RPMI7951 (cell line): ENCODE measurements at places on chromosomes 3 and 15. TPM values are rescaled to one million over a fixed set of nuclear protein-coding genes. Genes with fewer than 3 reads are reported as not detected.

- no peak for DNase-seq
Measured at GRCh38 chr3:99970198-99970597, 144.1 kb downstream of the FILIP1L start.

DNA sequence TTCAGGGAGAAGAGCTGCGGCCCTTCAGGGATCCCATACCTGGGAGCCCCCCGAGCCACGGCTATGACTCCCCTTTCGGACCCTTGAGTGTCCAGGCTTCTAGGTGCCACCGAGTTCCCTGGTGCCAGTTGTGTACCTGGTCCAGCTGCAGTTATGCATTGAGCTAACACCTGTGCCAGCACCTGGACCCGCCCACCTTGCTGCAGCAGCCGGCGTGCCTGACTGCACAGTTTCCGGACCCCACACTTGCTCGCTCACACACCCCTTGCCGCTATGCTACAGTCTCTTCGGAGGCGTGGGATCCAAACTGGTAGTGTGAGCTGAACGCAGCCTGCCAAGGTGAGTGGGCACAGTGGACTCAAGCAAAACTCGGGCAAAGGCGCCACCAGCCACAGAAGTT is 284.5 kb upstream of the ROBO1 start:
- no peak for DNase-seq

GRCh38 chr3:131795390-131796090 is 239.3 kb downstream of the CPNE4 start:
- DNase-seq: peak; percentile 60

- no peak for DNase-seq
Measured at GRCh38 chr3:151307583-151308488, 8.8 kb downstream of the GPR87 start.

DNA sequence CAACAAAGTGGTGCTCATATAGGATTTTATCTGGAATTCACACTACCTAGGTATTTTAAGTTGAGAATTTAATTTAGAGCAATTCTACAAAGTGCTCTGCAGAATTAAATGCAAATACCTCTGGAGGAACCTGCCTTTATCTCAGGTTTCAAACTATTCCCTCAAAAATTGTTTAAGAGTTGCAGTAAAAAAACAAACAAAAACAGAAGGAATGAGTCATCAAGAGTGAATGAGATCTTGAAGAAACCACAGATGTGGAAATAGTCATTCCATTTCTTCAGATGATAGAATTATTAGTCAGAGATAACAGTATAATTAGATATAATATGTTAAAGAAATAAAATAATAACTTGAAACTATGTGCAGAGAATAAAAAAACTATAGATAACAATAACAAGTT is 80.8 kb upstream of the SCN5A start:
- DNase-seq: peak; percentile 39

DNA sequence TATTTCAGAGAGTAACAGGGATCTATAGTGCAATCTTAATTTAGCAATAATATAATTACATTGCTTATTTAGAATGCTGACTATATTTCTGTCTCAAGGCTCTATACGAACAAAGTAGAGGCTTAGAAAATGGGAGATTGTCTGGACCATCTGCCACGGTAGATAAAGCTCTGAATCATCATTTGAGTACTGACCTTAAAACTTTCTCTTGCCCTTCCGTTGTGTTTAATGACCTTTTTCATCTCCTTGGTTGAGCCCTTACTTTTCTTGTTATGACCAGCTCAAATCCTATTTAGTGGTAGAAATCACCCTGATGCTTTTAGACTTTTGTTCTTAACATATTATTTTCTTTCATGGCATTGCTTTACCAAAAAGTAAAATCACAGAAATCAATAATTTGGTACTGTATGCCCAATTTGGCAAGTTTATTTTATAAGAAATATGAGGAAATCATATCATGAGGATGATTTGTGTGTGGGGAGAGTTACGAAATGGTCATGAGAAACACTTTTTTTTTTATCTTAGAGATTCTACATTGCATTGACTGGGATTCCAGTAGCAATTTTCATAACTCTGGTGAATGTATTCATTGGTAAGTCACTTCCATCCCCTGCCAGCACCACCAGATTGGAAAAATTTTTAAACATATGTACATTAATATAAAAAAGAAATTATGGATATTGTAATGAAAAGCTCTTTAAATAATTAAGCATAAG is 11.0 kb downstream of the NDUFB5 start:
- DNase-seq: peak; percentile 10

GRCh38 chr15:42156243-42156922 is at the start of gene PLA2G4F:
Gene PLA2G4F (minus strand): TSS chr15:42156636. CDS start chr15:42156549, 87 bp downstream.
- no peak for DNase-seq

- peak; percentile 77 for DNase-seq
Measured at GRCh38 chr3:75272691-75273090, 391.4 kb upstream of the FRG2C start.

DNA sequence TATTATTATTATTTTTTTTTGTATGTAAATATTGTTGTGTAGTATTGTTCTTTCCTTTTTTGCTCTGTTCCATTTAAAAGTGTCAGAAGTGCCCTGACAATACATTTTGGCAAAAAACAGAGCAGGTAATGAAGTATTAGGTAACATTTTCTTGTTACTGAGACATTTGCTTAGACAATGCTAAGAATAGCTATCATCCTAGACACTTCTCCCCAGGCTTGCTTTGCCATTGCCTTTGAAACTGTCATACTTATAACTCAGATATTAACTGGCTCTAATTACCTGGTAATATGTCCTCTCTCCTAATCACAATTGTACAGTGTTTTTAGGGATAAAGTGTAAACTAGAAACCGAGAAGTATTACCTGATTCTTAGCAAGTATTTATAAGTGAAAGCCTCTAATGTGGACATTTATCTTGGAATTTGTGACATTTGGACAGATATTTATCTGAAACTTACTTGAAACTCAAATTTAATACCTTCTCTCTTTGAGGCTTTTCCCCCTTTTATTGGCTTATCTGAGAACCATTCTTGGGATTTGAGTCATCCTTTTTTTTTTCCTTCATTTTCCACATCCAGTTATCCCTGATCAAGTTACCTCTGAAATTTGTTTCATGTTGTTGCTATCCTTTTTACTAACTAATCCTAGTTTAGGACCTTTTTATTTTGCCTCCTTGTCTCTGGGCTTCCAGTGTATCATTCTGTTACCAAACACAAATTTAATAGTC is 13.1 kb downstream of the ARIH1 start:
- peak; percentile 9 for DNase-seq

GABRB3 gene
- total RNA-seq: 0.12 TPM in 1 of 2 replicates, not detected in the other

GRCh38 chr3:132037056-132037455 is 2.2 kb upstream of the CPNE4 start:
- no peak for DNase-seq

DNA sequence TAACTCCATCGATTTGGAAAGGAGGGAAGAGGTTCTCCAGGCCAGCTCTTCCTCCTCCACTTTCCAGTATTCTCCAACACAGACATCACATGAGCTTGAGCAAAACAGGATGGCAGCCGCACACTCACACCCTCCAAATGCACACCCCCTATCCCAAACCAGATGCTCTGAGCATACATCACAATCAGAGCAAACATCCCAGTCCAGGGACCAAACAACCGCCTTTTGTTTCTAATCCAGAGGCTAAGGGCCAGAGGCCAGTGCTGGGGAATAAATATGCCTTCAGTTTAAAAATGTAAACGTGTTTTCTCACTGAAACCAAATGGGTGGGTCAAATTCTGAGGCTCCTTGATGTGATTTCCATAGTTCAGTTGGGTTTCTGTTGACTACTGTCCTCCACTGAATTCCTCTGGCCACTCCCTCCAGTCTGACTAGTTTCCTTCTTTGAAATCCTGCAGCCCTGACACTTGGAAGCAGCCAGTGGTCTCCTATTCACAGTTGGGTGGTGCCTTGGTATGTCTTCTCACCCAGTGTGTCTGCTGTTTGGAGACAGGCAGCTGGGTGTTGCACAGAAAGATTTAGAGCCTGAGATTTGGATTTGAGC is 19.2 kb upstream of the MFGE8 start:
- DNase-seq: peak; percentile 56

KCNMB2 gene
- 23.0 and 27.4 TPM in 2 replicates for total RNA-seq

- no peak for DNase-seq
Measured at GRCh38 chr15:90099072-90099867, 3.0 kb downstream of the IDH2 start.

DNA sequence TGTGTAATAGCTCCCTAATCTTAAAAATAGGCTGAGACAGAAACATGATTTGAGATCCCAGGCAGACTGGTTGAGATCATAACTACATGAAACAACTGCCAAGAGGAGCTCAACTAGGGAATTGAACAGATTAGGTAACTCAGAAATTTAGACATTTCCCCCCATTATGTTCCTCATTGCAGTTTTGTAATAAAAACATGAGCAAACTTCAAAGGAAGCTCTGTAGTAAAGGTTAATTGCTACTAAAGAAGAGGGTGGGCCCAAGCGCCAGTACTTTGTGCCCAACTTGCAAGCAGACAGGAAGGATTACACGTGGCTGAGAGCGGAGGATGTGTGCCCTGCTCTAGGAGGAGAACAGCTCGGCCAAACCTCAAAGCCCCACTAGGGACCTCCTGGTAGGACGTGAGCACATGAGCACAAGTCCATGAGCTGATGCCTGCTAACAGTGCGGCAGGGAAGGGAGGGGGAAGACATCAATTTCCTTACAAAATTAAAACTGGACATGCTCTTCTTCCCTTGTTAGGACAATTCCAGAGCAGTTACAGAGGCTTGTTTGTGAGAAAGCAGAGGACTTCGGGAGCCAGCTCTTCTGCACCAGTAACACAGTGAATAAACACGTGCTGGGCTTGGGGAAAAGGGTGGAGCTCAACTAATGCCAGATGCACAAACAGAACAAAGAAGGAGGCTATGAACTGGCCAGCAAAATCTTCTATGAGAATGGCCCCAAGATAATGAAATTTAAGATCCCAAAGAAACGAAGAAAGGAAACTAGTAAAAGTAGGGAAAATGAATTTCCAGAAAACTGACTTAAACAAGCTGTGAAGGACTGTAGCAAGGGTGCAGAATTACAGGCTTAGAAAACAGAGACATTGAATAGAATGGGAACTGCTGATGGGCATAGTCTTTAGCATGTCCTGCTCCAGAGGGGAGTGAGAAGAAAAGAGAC is 275.5 kb downstream of the MECOM start:
- DNase-seq: no peak

CHST14 gene
- total RNA-seq: 27.1 and 29.3 TPM in 2 replicates

CEMIP gene
- 1.1 and 2.6 TPM in 2 replicates for total RNA-seq

GRCh38 chr3:11204697-11205348 is 50.5 kb downstream of the HRH1 start:
- DNase-seq: no peak

DNA sequence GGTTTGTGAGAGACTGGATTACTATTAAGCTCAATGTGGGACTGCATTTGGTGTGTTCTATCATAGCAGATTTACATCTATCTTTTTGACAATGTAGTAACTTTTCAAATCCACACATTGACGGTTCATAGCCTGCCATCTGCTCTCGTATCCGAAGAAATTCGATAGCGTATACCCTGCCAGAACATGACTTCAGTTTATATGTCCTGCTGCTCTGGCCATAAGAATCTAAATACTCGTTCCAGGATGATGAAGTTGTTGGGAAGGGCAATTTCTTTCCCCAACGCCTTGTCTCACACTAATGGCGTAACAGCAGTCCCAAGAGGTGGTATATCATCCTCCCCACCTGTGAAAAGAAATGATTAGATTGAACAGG is 180.0 kb downstream of the LSAMP start:
- DNase-seq: no peak

- no peak for DNase-seq
Measured at GRCh38 chr3:54303517-54304375, 181.4 kb downstream of the CACNA2D3 start.

DNA sequence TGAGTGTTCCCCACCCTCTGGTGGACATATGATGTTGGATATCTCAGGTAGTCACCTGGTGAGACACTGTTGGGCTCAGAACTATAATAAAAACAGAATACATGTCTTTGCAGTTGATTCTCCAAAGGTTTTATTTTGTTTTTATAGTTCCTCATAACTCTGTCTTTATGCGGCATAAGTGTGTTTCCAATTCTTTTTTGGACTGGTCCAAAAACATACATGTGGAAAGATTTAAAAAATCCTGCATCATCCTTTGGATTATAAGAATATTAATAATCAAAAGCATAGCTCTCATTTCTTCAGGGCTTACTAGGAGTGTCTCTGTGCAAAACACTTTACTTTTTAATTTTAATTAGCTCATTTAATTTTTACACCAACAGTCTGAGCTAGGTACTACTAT is 71.0 kb upstream of the ANKRD34C start:
- DNase-seq: no peak

- no peak for DNase-seq
Measured at GRCh38 chr3:106540743-106541142, 671.9 kb upstream of the CBLB start.

GRCh38 chr3:188432802-188433520 is 279.0 kb downstream of the LPP start:
- DNase-seq: no peak

GRCh38 chr3:122697952-122698620 is 17.4 kb downstream of the PARP14 start:
- DNase-seq: peak; percentile 40

PARP15 gene
- total RNA-seq: 0.10 TPM in 1 of 2 replicates, not detected in the other

GP9 gene
- total RNA-seq: not detected in 2 replicates

- no peak for DNase-seq
Measured at GRCh38 chr3:76500746-76501275, 539.1 kb upstream of the ROBO2 start.

GRCh38 chr3:173747427-173747826 is 349.9 kb downstream of the NLGN1 start:
- DNase-seq: no peak

DNA sequence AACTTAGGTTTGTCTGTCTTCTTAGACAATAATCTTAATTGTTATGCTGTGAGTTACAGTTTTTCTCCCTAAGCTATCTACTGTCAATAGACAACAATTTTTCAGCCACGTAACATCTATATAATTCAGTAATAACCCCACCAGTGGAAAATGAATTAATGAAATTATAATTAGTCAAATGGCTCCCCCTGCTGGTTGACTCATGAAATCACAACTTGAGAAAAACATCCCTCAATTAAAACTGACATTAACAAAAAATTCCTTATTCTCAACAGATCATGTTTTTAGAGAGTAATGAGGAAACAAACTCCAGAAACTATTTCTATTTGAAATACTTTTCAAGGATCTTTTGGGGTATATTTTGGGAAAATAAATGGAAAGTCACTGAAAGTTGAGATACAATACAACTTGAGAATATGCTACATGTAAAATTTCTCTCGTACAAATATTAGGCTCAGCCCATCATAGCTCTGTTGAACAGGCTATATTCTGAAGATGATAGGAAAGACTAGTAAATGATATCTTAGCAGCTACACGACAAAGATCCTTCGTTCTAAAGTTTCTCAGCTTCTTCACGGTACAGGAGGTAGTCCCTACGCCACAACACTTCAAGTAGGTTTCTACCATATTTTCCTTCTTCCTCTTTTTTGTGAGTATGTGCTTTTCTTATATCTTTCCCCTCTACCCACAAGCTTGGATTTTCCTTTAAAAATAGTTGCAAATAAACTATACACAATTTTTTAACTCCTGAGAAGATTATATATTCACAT is 20.7 kb downstream of the PPP1R2 start:
- peak; percentile 36 for DNase-seq

DNA sequence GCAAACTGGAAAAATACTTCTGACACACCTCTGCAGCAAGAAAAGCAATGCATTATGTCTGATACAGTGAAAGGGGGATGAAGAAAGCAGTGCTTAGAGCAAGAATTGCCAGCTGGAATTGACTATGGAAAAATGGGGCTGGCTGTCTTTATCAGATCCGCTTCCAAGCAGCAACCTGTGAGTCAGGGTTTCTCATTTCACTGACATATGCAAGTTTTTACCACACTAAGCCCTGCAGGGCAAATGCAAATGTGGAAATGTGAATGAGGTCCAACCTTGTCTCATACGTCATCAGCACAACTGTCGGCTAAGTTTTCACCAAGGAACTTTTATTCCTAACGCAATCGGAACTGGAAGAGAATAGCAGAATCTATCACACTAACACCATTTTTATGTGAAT is 172.5 kb upstream of the GADL1 start:
- DNase-seq: peak; percentile 99
